ENCODE measurements at places on chromosomes 16 and 17.

DNA sequence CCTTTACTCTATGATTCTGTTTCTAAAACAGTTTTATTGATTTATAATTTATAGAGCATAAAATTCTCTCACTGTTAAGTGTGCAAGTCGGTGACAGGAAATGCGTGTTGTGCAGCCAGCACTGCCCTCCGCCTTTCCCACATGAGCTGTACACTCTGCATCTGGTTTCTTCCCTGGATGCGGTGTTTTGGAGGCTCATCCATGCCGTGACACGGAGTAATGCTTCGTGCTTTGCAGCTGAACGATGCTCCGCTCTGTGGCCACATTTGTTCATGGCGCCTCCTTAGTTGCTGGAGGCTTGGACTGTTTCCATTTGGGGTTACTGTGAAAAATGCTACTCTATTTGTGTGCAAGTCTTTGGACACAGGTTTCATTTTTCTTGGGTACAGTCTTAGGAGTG, 7.2 kb upstream of the IGFALS start:
- no peak for DNase-seq

- DNase-seq: no peak
These were observed 14.1 kb downstream of the BAHCC1 start for GRCh38 chr17:81409190-81409935.

DNA sequence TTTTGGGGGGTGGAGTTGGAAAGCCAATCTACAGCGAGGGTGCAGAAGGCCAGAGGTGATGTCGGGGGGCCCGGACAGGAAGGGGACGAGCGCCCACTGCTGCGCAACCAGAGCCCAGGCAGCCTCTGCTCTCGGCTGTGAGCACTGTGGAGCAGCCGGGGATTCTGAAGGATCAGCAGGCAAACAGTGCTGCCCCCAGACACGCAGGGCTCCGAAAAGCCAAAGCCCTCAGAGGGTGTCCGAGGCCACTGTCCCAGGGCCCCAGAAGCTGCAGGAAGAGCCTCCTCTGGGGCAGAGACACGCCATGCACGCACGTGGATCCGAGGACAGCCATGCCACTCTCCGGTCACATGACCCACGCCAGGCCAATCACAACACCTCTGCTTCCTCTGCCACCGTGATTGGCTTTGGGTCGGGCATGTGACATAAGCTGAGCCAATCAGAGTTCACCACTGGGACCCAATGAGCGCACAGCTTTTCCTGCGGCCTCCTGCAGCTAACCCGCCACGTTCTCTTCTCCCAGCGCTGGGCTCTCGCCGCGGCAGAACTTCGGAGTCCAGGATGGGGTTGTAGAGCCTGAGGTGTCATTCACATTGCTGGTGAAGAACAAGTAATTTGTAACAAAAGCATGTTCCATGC, 40.7 kb downstream of the ACTG1 start:
- no peak for DNase-seq

DNA sequence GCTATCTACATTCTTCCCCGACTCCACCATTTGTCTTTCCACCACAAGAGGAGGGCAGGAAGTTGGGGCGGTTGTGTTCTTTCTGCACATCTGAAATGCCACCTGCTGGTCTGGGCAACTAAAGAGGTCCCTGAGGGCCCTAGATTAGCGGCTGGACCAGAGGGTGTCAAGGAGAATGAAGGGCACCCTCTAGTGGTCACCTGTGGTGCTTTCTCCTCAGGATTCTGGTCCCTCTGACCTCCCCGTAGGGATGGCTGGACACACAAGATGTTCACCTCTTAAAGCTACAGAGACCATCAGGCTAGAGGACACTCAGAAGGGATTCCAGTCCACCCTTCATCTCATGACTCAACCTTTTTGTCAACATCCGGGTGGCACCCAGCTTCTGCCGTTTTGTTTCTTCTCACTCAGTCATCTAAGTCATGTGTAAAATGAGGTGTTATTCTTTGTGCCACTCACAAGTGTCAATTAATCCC, 2.9 kb upstream of the SCIMP start:
- DNase-seq: peak; percentile 83

- no peak for DNase-seq
These were observed 3.0 kb downstream of the PHF12 start for GRCh38 chr17:28948342-28948741.

GRCh38 chr16:3311496-3311895, 6.2 kb downstream of the ZNF75A start:
- no peak for DNase-seq

DNA sequence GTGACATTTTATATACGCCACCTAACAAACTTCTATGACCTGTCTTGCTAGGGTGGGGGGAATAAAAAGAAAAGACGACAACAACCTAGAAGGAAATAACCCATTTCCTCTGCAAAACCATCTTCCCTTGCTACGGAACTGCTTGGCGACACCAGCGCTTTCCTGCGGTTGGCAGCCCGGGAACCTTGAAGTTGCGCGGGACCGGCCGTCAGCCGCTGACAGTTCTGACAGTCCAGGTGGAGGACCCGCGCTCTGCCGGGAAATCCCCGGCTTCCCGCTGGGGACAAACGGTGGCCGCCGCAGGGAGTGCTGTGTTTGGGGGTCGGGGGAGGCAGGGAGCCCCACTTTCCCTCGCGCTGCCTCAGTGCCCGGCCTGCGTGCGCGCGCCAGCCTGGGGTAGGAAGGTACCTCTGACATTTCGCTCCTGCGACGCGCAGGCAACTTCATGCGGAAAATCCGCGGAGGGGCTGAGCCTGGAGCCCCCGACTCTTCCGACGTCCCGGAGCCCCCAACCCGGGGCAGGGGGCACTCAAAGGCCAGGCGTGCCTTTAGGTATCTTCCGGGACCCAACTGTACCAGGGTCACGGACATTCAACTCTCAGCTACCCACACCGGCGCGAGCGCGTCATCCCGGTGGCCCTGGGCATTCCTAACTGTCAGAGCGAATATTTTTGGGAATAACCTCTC, 516 bp downstream of the SLC16A6 start:
- no peak for DNase-seq

DNA sequence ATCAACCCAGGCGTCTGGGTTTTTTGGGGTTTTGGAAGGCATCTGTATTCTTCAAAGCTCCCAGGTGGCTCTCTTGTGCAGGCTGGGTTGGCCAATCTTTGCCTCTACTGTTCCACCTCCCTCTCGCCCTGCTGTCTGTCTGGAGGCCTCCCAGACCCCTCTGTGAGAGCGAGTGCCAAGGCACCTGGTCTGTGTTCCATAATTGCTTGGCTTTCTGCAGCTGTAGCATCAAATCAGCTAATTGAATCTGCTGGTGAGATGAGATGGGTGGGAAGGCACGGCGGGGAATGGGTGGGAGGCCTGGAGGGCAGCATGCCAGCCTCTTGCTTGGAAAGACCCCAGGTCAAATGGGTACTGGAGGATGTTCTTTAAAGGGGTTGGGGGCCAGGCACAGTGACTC, 52.5 kb upstream of the CLEC19A start:
- DNase-seq: no peak

- no peak for DNase-seq
These were observed 48.9 kb upstream of the DOC2B start for GRCh38 chr17:230395-230770.

GRCh38 chr17:28298449-28298848, 20.6 kb upstream of the TMEM97 start:
- no peak for DNase-seq

GRCh38 chr16:73036074-73036826, 11.7 kb downstream of the ZFHX3 start:
- no peak for DNase-seq

GRCh38 chr16:72182976-72183375, 11.0 kb upstream of the PMFBP1 start:
- DNase-seq: no peak

- peak; percentile 59 for DNase-seq
These were observed 3.7 kb upstream of the CNP start for GRCh38 chr17:41962768-41963434.

- no peak for DNase-seq
These were observed 101.2 kb downstream of the RPTOR start for GRCh38 chr17:80645706-80646325.

- DNase-seq: no peak
These were observed 704.9 kb downstream of the MAF start for GRCh38 chr16:78895681-78896080.

GRCh38 chr16:71732587-71732986, 8.1 kb upstream of the PHLPP2 start:
- DNase-seq: no peak

DNA sequence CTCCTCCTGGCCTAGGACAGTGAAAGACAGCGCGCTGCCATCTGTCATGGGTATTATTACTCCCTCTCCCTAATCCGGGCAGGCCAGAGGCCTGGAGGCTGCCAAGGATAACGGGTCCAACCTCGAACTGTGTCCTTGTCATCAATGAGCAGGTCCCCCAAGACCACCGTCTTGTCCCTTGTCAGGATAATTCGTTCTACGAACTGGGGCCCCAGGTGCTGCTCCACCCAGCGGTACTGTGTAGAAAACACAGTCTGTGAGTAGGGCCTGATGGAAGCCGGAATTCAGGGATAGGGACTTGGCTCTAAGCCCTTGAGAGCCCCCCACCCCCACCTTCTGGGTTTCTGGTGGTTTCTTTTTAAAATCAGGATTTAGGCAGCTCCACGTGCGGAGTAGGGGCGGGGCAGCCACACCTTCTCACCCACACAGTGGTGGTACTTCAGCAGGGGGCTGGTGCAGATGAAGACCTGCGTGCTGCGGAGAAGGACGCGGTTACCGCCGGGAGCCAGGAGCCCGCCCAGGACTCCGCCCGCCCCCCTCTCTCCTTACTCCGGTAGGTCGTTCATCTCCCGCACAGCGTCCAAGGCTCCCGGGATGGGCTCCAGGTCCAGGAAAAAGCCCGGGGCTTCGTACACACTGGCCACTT, 787 bp downstream of the NT5C start:
- DNase-seq: peak; percentile 71

DNA sequence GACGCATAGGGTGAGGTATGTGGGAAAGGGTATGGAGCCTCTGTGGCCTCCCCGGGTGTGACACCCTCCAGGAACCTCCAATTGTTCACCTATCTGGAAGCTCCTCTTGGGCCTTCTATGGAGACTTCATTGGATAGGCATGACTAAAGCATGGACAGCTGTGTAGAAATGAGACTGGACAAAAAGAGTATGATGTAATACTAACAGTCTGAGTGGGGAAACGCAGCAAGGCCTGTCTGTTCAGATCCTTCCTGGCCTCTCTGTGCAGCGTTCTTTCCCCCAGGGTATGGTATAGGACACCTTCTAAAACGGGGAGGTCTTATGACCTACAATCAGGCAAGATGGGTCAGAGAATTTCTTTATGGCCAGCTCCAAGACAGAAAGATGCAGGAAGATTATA, 30.7 kb upstream of the CCNF start:
- DNase-seq: no peak

DNA sequence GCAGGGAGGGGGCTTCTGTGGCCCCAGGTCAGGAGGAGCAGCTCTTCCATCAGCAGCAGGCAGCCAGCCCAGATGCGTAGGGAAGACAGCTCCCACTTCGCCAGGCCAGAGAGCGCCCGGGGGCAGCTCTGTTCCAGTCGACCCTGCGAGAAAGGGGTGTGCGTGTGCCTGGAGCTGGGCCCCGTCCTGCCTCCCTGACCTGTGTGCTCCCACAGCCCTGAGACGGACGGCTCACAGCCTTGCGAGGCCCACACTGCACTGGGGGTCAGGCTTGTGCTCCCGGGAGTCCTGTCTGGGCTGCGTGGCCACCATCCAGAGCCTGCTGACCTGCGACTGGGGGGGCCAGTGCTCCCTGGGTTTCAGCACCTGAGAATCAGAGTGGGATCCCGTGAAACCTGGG, 469 bp upstream of the MSLN start:
- no peak for DNase-seq

DNA sequence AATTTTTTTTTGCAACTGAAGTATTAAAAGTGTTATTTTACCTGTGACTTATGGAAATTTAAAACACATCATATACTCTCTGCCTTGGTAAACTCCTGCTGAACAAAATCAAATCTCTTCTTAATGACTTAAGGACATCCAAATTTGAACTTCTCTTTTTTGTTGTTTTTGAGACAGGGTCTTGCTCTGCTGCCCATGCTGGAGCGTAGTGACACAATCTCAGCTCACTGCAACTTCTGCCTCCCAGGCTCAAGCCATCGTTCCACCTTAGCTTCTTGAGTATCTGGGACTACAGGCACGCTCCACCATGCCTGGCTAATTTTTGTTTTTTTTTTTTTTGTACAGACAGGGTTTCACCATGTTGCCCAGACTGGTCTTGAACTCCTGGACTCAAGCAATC, 56.1 kb downstream of the SKAP1 start:
- DNase-seq: no peak

DNA sequence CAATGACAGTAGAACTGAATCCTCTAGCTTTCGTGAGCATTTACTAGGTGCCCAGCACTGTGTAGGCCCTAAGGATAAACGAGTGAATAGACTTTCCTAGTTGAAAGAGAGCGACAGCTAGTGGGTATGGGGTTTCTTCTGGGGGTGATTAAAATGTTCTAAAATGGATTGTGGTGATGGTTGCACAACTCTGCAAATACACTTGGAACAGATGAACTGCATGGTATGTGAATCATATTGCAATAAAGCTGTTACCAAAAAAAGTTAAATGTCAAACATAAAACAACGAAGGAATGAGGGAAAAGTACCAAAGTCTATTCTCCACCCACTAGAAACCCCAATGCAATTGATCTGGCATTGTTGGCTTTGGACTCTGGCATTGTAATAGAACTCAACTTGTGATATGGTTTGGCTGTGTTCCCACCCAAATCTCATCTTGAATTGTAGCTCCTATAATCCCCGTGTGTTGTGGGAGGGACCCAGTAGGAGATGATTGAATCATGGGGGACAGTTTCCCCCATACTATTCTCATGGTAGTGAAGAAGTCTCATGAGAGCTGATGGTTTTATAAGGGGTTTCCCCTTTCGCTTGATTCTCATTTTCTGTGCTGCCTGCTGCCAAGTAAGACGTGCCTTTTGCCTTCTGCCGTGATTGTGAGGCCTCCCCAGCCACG, 70.5 kb downstream of the MARF1 start:
- DNase-seq: peak; percentile 68

- DNase-seq: no peak
These were observed 175.8 kb upstream of the MAF start for GRCh38 chr16:79776243-79776847.

DNA sequence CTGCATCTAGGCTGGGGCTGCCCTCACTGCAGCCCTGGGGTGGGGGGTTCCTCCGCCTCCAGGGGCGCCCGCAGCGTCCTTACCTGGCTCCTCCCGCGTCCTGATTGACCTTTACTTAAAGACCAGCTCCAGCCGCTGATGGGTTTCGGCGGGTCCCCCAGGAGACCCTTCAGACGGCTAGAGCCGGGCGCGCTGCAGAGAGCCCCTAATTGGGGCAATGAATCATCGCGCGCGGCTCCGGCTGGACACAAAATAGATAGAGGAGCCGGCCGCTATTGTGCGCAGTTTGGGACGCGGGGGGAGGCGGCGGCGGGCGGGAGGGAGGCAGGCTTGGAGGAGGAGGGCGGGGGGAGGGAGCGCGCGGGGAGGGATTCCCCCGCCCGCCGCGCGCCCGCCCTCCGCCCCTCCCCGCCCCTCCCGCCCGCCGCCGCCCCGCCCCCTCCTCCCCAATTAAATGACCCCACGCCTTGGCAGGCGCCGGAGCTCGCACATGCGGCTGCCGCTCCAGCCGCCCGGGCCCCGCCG, 56.5 kb upstream of the CIBAR2 start:
- DNase-seq: peak; percentile 40

GRCh38 chr16:78945336-78945735, 655.2 kb downstream of the MAF start:
- no peak for DNase-seq

All from MCF 10A (cell line).